Activated T-cell treated with anti-CD3 and anti-CD28 coated beads, Interleukin-2, amount 50 U/mL, for 72 hours (primary cell): ENCODE measurements at places on chromosomes 7 and 10.

- peak; percentile 21 for DNase-seq
Observed at GRCh38 chr7:16712916-16713315, 40.6 kb upstream of the TSPAN13 start.

GRCh38 chr10:132817701-132818211 is 31.8 kb upstream of the NKX6-2 start:
- DNase-seq = no peak

DNA sequence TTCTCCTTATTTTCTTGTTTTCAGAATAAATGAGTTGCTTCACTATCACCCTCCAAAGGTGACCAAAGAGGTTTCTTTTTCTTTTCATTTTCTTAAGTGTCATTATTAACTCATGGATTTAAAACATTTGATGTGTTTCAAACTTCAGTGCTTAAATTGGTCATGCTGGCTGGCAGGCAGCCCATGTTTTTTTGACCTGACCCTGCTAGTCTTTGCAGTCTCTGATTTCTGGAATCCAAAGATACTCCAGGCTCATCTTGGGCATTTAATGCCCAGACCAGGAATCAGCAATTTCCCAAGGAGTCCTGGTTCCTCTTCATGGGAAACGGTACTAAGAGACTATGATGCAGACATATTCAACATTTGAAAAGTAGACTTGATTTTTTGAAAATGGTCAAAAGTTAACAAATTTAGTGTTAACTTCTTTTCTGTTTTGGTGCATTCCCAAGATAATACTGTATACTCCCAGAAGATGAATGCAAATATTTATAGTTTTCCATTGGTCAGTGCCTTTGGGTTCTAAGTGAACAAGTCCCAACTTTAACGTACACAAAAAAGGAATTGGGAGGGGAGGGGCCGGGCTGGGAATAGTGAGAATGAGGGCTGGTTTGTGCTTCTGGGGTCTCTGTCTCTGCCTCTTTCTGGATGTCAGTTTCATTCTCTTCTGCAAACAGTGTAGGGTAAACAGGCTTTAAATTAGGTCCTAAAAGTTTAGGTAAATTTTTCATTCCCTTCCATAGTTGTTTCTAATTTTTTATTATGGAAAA is 19.8 kb downstream of the NUB1 start:
- no peak for DNase-seq

DNA sequence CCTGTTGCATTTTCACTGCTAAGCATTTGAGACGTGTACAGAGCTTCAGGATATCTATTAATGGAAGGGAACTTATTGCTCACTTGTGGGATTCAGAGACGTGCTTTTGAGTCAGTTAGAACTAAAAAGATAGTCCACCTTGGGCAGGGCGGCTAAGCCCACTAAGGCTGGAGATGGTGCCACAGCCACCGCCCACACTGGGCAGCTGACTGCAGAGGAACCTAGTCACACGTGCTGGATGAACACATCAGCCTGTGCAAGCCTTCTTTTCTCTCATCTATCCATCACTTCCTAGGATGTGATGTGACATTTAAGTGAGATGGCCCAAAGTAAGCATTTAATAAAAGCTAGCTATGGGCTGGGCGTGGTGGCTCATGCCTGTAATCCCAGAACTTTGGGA is 78.0 kb downstream of the PTPRE start:
- DNase-seq = no peak

GRCh38 chr7:42932811-42933591 is 825 bp downstream of the MRPL32 start:
- DNase-seq = no peak

- DNase-seq = no peak
Observed at GRCh38 chr7:2168615-2169311, 64.0 kb downstream of the MAD1L1 start.
